Ascending aorta (tissue), 2 donors: ENCODE measurements at places on chromosomes 1 and 21. TPM values are rescaled to one million over a fixed set of nuclear protein-coding genes. Genes with fewer than 3 reads are reported as not detected.
A peak's percentile ranks its signal among the peaks of the same experiment; 100 is the strongest.

Gene PWP2
- 2.7 TPM for total RNA-seq

Gene OLIG2
- not detected for total RNA-seq

Gene RIIAD1
- total RNA-seq, result not detected

- H3K4me1 ChIP-seq, result peaks cover 6% of the 10 kb centered on the region
- DNase-seq, result no peak
- peak overlapping the region; percentile 48 for H3K27ac ChIP-seq
- H3K27me3 ChIP-seq, result no peaks in the 10 kb centered on the region
- H3K36me3 ChIP-seq, result peaks cover 30% of the 10 kb centered on the region
- H3K4me3 ChIP-seq, result peak overlapping the region; percentile 87
Observed at GRCh38 chr1:20660847-20661206, 342 bp downstream of the DDOST start.

DNA sequence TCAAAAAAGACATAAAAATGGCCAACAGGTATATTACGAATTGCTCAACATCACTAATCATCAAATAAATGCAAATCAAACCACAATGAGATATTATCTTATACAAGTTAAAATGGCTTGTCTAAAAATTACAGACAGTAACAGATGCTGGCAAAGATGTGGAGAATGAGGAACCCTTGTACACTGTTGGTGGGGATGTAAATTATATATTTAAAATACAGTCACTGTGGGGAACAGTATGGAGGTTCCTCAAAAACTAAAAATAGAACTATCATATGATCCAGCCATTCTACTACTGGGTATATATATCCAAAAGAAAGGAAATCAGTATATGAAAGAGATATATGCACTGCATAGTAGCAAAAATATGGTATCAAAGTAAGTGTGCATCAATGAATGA is 1037.2 kb upstream of the B3GALT2 start:
- H3K4me3 ChIP-seq, result no peak overlapping the region
- H3K36me3 ChIP-seq, result no peaks in the 10 kb centered on the region
- H3K27me3 ChIP-seq, result no peaks in the 10 kb centered on the region
- no peak for DNase-seq
- H3K4me1 ChIP-seq, result no peaks in the 10 kb centered on the region
- H3K27ac ChIP-seq, result no peak overlapping the region

DNA sequence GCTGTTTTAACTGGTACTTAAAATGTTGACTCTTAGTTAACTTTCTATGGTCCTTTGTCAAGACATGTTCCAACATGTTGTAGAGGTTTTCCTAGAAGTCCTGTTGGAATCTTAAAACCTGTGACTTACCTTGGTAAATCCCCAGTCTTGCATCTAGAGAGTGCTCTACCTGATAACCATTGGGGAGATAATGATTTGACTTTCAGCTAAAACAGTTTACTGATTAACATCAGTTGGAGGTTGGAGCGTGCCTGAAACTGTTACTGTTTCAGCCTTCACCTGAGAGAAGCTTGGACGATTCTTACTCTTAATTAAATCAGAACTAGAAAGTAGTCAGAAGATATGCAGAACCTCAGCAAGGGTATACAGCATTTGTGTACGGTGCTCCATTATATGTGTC is 8.8 kb downstream of the MDM4 start:
- DNase-seq, result no peak
- no peaks in the 10 kb centered on the region for H3K4me1 ChIP-seq
- peaks cover 54% of the 10 kb centered on the region for H3K36me3 ChIP-seq
- H3K27ac ChIP-seq, result no peak overlapping the region

DNA sequence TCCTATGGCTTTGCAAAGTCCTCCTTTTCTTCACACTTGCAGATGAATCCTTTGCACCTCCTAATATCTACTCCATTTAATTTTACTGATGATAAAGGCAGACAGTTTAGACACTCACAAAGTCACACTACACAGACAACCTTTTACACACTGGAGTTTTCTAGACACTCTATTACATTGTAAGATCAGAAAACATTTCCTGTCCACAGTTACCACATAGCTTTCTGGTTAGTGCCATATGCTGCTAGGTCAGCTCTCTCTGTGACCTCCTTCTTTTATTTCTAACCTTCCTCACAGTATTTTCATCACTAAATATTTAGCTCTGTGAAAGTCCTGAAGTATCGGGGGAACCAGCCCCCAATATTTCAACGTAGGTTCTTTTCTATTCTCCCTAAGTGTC is 5.1 kb downstream of the SH2D1B start:
- H3K27me3 ChIP-seq, result no peaks in the 10 kb centered on the region
- DNase-seq, result no peak
- H3K4me1 ChIP-seq, result no peaks in the 10 kb centered on the region

Gene PTGER3
- 70.1 TPM for total RNA-seq

GRCh38 chr1:120178799-120179756 is 2.8 kb upstream of the SEC22B start:
- H3K36me3 ChIP-seq, result no peaks in the 10 kb centered on the region
- H3K4me1 ChIP-seq, result no peaks in the 10 kb centered on the region
- peak overlapping the region; percentile 67 for H3K27ac ChIP-seq
- H3K4me3 ChIP-seq, result no peak overlapping the region
- H3K27me3 ChIP-seq, result no peaks in the 10 kb centered on the region

GRCh38 chr1:54338464-54338863 is 67.7 kb downstream of the SSBP3 start:
- no peaks in the 10 kb centered on the region for H3K27me3 ChIP-seq
- DNase-seq, result no peak
- H3K4me3 ChIP-seq, result no peak overlapping the region
- peak overlapping the region; percentile 7 for H3K27ac ChIP-seq
- peaks cover 35% of the 10 kb centered on the region for H3K4me1 ChIP-seq

Gene MYCBP
- 0.64 TPM for total RNA-seq

Gene RNF186
- not detected for total RNA-seq

Gene SELP
- total RNA-seq, result 40.0 TPM

Gene LMX1A
- 1.7 TPM for total RNA-seq

Gene CFAP45
- not detected for total RNA-seq

- DNase-seq, result no peak
- H3K27ac ChIP-seq, result no peak overlapping the region
- H3K27me3 ChIP-seq, result no peaks in the 10 kb centered on the region
- H3K4me1 ChIP-seq, result no peaks in the 10 kb centered on the region
- no peaks in the 10 kb centered on the region for H3K36me3 ChIP-seq
Observed at GRCh38 chr1:187624812-187625545, 796.2 kb downstream of the PLA2G4A start.
